ENCODE measurements at places on chromosomes 7 and 10.

DNA sequence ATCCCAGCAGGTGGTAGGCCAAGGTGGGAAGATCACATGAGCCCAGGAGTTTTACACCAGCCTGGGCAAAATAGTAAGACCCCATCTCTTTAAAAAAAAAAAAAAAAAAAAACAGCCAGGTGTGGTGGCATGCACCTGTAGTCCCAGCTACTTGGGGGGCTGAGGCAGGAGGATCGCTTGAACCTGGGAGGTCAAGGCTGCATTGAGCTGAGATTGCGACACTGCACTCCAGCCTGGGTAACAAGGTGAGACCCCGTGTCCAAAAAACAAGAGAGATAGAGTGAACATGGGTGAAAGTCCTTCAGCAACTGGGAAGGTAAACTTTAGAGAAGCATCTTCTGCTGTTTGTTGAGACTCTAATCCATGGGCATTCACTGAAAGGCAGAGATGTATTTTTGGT is 6.3 kb upstream of the LAMTOR4 start:
- DNase-seq, result no peak

DNA sequence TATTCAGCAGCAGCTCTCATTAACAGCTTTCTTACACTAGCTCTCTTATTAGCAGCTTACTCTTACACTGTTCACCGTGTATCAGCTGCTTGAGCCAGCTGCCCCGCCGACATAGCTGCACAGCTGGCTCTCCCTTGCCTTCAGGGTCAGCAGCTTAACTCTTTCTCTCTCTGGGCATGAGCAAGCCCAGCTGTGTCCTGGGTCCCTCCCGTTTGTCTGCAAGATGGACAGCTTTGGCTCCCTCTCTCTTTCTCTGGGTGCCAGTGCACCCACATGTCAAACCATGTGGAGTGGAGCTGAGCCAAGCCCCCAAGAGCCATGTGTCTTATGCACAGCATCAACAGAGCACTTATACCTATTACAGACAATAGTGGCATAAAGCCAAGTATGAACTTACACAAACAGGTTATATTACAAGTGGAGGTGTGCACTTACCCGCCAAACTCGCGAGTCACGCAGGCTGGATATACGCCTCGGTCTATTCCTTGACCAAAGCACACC is 35.7 kb upstream of the MTPAP start:
- DNase-seq, result no peak

DNA sequence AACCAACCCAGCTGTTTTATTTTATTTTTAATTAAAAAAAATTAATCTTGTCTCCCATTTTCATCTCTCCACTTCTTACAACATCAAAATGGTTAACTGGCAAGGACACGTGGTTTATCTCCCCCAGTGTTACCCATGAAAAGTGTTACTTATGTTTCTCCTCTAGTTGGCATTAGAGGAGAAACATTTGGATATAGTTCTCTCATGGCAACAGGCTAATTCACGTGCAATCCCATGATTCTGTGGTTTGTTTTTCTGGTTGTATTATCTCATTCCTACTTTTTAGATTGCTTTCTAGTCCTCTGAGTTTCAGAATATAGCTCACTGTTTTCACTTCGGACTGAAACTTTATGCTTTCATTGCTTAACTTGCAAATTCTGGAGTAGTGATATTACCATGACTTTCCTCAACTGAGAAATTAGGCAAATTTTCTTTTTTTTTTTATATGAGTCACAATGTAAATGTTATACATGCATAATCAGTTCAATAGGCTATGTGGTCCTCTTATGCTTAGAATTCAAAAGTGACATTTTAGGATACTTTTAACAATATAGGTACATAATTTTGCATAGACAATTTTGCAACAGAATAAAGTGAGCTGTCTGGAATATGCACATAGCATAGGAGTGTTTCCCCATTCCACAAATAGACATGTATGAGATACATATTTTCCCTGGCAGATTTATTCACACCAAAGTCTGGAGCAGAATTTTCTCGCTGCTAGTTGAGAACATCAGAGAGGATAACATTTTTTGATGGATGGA is 43.0 kb downstream of the LHFPL3 start:
- no peak for DNase-seq

DNA sequence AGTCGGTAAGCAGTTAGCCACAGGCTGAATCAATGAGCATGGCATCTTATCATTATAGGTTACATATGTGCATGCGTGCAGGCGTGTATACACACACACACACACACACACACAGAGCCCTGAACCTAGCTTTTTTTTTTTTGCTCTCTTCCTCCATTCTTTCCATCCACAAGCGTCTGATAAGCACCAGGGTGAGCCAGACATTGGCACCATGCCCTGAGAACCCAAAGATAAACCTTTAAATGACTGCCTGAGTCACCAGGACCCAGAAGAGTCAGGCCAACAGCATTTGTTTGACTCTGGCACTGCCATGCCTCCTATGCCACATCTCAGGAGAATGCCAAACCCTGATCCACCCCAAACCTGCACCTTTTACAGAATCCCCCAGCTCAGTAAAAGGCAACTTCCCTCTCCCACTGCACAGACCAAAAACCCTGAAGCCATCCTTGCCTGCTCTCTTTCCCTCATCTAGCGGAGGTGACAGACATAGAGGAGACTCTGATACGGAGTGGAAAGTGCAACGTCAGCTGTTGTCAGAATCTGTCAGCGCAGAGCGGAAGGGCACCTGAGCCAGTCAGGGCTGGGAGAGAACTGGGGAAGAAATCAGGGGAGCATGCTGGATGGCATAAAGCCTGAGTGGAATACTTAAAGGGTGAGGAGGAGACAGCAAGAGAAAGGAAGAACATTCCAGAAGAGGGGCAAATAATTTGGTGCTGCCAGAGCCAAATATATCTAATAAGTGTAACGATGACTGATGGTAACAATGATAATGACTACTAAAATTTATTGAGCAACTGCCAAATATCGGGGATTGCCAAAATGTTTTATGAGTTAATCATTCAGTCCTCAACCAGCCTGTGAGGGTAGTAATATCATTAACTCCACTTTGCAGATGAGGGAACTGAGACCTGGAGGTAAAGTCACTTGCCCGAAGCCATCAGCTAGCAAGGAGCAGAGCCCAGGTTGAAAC is 3.2 kb downstream of the PARP12 start:
- DNase-seq, result peak; percentile 19

- no peak for DNase-seq
Observed at GRCh38 chr7:26237035-26237807, 35.7 kb downstream of the CBX3 start.

DNA sequence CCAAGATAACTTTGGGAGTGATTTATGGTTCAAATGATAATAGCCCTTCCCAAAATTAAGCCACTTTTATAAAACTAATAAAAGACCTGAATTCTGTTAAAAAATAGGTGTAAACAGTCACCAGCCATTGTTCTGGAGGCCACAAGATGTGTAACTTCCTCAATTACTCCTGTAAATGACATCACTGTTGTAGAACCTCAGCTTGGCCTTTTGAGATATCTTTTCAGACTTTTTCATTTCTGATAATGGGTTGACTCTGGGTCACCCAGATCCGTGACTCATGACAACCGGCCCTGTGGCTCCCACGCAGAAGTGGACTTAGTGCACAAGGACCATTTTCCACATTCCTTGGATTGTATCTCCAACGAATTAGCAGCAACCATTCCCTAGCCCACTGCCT is 106.6 kb downstream of the DKK1 start:
- DNase-seq, result no peak

GRCh38 chr10:103983367-103983911 is 16.5 kb downstream of the SLK start:
- no peak for DNase-seq

DNA sequence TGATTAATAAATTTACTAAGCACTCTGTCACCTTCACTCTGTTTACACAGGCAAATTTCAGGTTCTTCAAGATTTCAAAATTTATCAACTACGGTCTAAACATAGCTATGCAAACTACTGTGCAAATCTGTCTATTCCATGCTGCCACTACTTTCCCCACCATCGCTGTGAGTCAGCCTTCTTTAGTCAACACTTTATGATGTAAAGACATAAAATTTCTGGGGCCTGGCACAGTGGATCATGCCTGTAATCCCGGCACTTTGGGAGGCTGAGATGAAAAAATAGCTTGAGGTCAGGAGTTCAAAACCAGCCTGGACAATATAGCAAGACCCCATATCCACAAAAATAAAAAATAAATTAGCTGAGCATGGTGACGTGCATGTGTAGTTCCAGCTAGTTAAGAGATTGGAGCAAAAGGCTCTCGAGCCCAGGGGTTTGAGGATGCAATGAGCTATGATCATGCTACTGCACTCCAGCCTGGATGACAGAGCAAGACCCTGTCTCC is 42.6 kb downstream of the CNOT4 start:
- DNase-seq, result no peak

DNA sequence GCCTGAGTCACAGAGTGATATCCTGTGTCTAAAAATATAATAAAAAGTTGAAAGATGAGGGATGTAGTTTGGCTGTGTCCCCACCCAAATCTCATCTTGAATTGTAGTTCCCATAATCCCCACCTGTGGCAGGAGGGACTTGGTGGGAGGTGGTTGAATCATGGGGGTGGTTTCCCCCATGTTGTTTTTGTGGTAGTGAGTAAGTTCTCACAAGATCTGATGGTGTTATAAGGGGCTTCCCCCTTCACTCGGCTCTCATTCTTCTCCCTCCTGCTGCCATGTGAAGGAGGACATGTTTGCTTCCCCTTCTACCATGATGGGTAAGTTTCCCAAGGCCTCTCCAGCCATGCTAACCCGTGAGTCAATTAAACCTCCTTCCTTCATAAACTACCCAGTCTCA is 25.1 kb upstream of the UBE3C start:
- DNase-seq, result no peak

DNA sequence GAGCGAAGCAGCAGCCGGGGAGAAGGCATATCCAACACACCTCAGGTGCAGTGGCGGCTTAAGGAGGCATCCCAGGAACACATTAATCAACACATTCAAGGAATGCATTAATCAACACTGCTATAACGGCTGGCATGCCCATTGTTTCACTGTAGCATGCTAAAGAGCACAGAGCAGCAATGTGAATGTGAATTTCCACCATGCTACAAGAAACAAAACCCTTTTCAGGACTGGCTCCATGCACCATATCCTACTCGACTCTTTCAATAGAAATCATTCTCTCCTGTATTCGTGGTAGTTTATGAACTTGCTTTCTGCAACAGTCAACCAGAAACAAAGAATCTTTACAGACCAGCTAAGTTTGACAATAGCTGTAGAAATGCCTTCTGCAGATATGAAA is 149.0 kb downstream of the NRCAM start:
- DNase-seq, result no peak

DNA sequence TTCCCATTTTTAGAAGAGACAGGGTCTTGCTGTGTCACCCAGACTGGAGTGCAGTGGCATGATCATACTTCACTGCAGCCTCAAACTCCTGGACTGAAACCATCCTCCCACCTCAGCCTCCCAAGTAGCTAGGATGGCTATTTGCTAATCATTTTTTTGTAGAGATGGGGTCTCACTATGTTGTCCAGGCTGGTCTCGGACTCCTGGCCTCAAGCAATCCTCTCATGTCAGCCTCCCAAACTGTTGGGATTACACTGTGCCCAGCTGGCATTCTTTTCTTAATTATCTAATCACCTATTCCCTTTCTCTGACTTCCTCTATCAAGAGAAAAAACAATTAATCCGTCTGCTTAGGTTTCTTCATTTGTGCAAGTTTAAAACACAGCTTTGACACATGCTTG is 172.5 kb upstream of the TRIM24 start:
- no peak for DNase-seq

- no peak for DNase-seq
Observed at GRCh38 chr10:22560096-22560912, 154.1 kb downstream of the PIP4K2A start.

GRCh38 chr7:64098-64915 is 128.1 kb upstream of the FAM20C start:
- no peak for DNase-seq

DNA sequence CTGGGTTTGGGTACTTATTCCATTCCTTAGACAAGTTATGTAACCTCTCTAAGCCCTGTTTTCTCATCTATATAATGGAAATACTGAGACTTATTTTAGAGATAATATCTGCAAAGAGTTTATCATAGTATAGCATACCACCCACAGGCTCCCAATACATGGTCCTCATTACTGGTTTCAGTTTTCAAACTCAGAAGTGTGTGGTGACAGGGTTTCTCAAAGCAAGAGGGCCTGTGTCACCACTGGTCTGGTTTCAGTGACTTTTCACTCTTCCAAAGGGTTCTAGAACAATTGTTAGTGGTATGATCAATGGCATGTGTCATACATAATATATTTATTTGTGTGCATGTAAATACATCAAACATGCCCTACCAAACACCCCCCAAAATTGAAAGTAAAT is 89.2 kb upstream of the BMPER start:
- no peak for DNase-seq
